Activated CD4-positive, CD25-positive, alpha-beta regulatory T cell treated with anti-CD3 and anti-CD28 coated beads, Interleukin-2, amount 50 U/mL, for 72 hours (primary cell): ENCODE measurements at places on chromosomes 5 and 9.

DNA sequence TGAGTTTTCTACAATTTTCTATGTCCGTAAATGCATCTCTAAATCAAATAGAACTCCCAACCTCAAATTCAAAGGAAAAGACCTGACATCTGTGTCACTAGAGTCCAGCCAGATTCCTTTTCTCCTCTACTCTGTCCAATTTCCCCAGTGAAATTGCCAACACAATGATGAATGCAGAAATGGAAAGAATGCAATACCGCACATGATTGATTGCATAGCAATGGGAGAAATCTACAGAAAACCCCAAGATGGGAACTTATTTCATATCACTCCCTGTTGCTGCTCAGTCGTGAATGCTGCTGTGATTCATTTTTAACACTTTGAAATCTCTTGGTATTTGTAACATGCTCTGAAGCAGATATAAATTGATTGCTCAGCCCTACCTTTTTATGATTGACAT, 355.1 kb upstream of the TUSC1 start:
- DNase-seq = no peak

GRCh38 chr9:132854832-132855231, 23.3 kb downstream of the AK8 start:
- no peak for DNase-seq

DNA sequence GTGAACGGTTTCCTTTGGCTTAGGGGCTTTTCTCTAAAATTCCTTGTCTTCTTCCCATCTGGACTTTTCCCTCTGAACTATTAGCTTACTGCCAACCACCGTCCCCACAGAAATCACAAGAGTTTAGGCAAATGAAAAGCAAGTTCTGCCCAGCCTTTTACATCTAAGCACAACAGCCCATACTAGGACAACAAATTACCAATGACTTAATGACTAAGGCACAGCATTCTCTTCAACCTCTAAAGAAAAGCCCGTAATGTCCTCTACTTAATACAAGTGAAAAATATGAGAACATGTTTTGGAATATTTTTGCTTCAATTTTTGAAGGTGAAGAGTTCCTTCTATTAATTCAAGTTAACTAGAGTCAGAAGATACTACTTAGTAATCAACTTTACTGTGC, 1.2 kb downstream of the ZBTB5 start:
- no peak for DNase-seq

GRCh38 chr5:51047369-51047768, 335.9 kb upstream of the ISL1 start:
- no peak for DNase-seq

DNA sequence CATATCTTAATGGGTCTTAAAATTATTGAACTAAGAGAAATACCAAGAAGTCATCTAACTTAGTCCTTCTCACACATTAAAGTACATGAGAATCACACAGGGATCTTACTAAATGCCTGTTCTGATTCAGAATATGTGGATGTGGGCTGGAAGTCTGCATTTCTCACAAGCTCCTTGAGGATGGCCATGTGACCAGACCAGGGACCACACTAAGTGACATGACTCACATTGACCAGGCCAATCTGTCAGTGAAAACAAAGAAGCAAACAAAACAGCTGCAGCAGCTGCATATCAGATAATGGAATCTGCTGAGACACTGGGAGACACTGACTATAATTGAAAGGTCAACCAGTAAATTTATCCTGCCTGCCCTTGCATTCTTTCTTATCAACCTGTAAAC, 110.5 kb downstream of the ADAMTS12 start:
- DNase-seq = no peak

- DNase-seq = no peak
Measured at GRCh38 chr9:105911104-105911911, 217.0 kb downstream of the TMEM38B start.
